ENCODE measurements at places on chromosomes 2 and 18. TPM values are rescaled to one million over a fixed set of nuclear protein-coding genes. Genes with fewer than 3 reads are reported as not detected.

GRCh38 chr2:73821669-73822068, 7.1 kb upstream of the STAMBP start:
- no peak for DNase-seq

DNA sequence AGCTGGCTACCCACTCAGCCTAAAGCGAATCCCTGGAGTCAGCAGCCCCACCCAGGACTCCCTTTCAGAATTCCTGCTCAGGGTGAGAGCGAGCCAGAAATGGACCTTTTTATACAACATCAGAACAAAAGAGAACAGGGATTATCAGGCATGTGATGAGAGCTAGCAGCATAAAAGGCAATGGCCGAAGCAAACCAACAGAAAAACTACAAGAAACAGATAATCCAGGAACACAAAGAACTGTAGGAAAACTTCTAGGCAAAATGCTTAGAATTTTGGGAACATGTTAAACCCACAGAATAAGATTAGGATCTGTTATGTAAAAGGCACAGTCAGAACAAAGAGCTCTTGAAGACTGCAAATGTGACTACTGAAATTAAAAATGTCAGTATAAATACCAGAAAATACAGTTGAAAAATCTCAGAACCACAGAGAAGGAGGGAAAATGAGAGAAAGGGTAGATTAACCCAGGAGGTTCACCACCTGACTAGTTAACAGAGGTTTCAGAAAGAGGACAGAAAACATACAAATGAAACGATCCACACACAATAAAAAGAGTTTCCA, 31.3 kb downstream of the ITGA6 start:
- DNase-seq = no peak

GRCh38 chr2:50318147-50318546, 713.8 kb downstream of the NRXN1 start:
- DNase-seq = no peak

GRCh38 chr2:223929571-223930102, 15.5 kb downstream of the WDFY1 start:
- no peak for DNase-seq

GRCh38 chr18:59954755-59955156, 55.0 kb downstream of the PMAIP1 start:
- no peak for DNase-seq

DNA sequence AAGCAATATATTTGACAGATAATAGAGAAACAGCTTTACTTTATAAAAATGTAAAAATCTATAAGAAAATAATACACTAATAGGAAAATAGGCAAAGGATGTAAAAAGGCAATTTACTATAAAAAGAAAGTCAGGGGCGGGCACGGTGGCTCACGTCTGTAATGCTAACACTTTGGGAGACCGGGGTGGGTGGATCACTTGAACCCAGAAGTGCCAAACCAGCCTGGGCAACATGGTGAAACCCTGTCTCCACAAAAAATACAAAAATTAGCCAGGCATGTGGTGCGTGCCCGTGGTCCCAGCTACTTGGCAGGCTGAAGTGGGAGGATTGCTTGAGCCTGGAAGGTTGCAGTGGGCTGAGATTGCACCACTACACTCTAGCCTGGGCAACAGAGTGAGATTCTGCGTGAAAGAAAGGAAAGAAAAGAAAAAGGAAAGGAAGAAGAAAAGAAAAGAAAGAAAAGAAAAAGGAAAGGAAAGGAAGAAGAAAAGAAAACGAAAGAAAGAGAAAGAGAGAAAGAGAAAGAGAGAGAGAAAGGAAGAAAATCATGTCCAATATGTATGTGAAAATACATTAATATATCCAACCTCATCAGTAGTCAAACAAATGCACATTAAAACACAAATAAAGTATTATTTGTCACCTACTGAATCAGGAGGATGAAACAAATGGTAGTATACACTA, 65.1 kb downstream of the ADD2 start:
- no peak for DNase-seq

DNA sequence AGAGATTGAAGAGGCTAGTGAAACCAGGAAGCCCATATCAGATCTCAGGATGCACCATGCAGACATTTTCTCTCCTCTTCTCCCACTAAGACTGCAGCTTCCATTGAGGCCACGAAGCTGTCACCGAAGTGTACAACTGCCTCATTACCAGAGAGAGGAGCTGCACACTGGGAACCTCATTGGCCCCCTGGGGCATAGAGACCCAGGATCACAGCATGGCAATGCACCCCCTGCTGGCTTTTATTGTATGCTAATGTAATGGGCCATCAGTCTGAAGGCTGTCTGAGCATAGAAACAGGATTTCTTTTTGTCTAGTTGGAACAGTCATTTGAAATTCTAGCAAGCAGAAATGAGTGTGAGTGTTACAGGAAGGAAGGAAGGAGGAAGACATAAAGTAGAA, 861.6 kb upstream of the CELF4 start:
- DNase-seq = no peak

- DNase-seq = no peak
Observed at GRCh38 chr2:239355139-239355538, 45.7 kb downstream of the HDAC4 start.

GRCh38 chr2:166572937-166573336, 78.9 kb upstream of the SCN7A start:
- no peak for DNase-seq

DNA sequence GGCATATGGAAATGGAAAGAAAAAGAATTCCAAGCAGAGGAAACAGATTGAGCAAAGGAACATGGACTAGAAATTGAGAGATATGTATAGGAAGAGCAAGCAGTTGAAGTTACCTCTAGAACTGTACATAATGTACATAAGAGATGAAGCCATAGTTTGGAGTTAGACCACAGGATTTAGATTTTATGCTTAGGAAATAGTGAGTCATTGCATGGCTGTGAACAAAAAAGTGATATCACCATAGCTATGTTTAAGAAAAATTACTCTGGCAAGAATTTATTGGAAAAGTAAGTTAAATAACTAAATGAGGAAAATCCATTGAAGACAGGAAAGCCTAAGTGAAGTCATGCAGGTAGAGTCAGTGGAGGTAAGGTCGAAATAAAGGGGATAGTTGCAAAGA, 99.4 kb upstream of the GALNT5 start:
- DNase-seq = no peak

REG1A gene
- total RNA-seq = not detected

HOXD13 gene
- not detected for total RNA-seq

SERPINB10 gene
- total RNA-seq = not detected

POTEF gene
- total RNA-seq = not detected
